ENCODE measurements at places on chromosomes 2 and 18.

DNA sequence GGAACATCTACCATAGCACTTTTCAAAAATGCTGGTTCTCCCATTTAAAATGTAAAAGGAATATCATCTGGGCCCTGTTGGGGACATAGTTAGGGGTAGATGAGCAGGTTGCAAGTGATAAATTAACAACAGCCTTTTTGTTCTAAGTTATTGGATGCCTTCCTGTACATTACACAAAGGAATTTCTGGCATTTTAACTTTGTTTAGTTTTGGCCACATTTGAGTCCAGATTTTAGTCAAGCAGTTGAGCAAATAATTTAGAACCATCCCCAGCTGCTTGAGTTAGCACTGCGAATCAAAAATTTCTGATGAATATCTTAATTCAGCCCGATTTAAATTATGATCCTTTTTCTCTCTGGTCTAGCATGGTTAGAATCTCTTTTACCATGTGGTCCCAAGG, 124.4 kb downstream of the TTC27 start:
- DNase-seq, result no peak

DNA sequence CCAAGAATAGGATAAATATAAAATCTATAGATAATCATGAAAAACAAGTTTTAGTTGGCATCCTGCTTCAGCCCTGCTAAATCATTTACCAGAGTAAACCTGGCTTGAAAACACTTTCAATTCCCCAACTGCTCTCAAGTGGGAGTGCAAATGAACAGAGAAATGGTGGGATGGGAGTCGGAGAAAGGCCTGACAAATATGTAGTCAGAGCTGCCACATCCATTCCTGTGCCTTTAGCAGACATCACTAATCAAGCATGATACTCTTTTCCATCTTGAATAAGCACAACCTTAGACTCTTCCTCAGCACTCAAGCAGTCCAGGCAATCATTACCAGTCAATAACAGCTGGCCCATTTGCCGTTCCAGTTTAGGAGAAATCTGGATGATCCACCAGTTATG, 101.3 kb downstream of the ANKRD44 start:
- DNase-seq, result no peak

DNA sequence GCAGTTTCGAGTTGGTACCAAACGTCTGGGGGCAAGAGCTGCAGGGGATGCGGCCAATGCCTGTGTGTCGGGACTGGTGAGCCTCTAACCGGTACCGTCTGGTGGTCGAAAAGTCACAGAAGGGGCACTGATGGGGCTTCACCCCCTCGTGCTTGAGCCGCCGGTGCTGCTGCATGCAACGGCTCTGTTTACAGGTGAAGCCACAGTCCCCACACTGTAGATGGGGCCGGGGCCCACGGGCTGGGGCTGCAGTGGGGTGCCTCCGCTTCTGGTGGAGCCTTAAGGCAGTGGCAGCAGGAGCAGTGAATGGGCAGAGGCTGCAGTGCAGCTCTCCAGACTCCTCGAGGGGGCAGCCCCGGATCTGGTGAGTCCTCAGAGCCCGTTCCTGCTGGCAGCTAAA, 16.6 kb downstream of the ZNF142 start:
- no peak for DNase-seq

DNA sequence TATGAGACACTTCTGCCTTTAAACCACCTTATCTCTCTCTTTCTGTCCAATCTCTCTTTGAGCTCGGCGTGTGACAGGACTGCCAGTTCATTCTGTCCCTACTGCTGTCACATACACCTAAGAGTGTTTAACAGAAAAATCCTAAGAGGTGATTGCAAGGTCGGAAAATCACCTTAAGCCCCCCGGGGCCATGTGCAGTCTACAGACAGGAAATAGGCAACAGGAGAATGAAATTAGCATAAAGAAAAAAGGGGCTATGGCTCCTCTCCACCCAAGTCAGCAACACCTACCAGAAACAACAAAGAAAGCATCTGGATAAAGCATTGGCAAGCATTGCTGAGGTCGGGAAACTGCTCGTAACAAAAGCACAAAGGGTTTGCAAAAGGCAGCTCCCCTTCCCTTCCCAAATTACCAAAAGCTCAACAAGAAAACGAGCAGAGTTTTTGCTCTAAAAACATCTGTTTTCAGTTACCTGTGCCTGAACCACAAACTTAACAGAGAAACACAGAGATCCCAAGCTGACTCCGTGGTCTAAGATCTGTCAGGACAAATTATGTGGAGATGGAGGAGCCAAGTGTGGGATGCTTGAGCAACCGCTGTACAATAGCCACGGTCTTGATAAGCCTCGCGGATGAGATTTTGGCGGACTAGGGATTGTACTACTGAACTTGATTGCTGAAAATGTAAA, 30.4 kb downstream of the ANKRD44 start:
- DNase-seq, result no peak

- DNase-seq, result no peak
These were observed 14.6 kb downstream of the TLK1 start for GRCh38 chr2:171146071-171146470.

DNA sequence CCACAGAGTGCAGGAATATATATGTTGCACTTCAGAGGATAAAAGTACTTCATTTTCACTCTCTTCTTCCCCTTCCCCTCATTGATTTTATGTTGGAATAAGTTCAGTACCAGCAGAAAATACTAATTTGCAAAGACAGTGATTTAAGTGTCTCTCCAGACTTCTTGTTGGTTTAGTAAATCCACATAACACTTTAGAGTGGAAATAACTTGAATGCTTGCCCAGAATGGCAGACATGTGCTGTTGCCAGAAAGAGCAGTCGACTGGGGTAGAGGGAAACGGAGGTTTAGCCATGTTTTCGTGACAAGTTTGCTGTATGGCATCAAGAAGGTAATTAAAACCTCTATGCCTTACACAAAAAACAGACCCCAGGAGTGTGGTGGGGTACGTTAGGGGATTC, 246.0 kb upstream of the CXCR4 start:
- no peak for DNase-seq

GRCh38 chr18:55251254-55251971, 292.2 kb upstream of the CCDC68 start:
- no peak for DNase-seq

DNA sequence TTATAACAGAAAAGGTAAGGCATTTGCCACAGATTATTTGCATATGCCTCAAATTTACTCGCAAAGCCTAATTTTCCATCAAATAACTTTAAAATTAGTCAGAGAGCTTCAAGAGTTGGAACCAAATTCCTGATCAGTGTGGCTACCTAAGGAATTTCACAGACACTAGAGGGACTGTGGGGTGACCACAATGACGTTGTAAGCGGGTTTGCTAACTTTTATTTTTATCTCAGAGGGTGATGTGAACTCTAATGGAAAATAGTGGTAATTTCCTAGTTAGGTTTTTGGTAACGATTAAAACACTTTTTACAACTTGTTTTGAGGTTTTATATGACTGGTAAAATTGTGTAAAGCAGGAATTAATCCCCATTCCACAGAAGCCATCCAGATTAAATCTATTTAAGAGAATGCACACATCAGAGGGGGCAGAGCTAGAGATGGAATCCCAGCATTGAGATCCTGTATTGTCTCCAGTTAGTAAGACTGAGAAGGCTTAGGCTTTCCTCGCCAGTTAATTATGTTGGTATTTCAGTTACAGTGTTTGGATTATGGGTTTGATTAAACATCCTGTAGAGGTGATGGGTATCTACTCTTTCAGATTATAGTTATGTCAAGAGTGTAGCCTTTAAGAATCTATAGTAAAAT, 129.0 kb downstream of the GPD2 start:
- no peak for DNase-seq

GRCh38 chr2:227455200-227455599, 16.8 kb upstream of the AGFG1 start:
- no peak for DNase-seq

DNA sequence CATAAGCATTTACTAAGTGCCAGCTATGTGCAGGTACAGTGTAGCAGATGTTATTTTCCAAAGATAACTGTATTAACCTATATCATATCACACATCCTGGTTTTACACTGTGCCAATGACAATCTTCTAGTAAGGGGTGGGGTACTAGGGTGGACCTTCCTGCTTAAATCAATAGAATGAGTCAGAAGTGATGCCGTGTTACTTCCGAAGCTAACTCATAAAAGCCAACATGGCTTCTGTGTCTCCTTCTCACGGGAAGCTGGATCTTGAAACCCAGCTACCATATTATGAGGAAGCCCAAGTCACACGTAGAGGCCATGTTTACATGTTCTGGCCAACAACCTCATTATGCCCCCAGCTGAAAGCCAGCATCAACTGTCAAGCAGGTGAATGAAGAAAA, 59.1 kb downstream of the MRPL33 start:
- DNase-seq, result no peak

- DNase-seq, result no peak
These were observed 898.9 kb downstream of the CPS1 start for GRCh38 chr2:211455216-211455841.

GRCh38 chr2:240746671-240747070, 55.0 kb downstream of the AQP12A start:
- no peak for DNase-seq

DNA sequence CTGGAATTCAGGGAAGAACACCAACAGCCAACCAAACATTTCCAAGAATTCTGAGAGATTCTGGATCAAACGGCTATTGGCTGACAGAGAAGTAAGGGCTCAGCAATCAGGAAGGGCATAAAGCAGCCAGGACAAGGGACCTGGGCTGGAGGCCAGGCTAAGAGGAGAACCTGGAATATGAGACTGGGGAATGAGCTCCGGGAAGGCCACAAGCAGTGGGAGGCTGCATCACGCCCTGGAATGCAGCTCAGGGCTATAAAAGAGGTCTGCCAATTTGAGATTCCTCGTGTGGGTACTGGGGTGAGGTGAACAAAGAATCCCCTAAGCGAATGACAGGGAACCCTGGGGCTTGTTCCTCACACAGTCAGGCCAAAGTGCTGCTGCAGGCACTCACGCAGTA, 60.4 kb downstream of the ANO7 start:
- DNase-seq, result no peak

GRCh38 chr18:46696268-46696667, 39.2 kb upstream of the LOXHD1 start:
- no peak for DNase-seq

DNA sequence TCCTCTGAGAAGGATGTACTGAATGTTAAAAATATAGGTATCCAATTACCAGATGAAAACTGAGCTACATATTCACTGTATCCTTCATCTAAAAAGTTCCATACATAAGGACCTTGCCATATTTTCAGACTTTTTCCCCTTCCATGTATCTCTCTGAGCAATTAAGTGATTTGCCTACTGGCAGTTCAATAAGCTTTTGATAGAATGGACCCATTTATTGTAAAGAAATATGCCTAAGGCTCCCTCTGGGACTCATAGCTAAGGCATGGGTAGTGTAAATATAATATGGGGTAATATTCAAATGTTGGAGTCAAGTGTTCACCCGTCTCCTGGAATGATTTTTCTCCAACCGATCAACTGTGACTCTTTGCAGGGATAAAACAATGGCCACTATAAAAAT, 135.4 kb upstream of the FSHR start:
- no peak for DNase-seq

- DNase-seq, result no peak
These were observed 160.4 kb downstream of the PTPRM start for GRCh38 chr18:7727361-7728076.

- DNase-seq, result no peak
These were observed 62.2 kb downstream of the ADNP2 start for GRCh38 chr18:80171054-80171872.

- DNase-seq, result peak; percentile 58
These were observed 85.3 kb downstream of the CDC42EP3 start for GRCh38 chr2:37585982-37586621.

DNA sequence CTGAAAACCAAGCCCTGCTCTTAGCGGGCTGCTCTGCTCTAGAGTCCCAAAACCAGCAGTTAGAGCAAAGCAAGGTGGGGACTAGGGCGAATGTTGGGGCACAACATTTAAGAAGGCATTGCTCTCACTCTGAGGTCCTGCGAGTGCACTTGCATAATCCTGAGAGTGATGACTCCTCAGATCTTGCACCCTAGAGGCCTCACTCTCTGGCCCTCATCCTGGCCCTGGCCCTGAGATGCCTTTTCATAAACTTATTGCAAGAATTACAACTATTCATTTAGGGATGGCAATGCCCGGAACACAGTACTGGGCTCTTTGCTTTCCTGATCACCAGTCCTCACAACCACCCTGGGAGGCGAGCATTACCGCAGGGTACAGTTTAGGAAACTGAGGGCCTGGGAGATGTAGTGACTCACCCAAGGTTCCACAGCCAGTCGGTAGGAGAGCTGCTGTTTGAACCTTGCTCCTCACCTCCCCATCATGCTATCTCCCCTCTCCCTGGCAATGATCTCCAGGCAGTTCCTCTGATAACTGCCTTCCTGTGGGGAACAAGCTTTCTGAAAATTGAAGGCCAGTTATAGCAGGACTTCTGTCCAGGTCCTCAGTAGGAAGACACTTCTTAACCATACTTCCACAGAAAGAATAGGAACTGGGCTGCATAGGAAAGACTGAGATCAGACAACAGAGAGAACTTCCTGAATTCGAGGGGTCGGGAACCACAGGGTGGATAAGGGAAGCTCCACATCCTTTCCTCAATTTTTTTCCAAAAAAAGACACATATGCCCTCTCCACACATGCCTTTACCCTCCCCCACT, 91.3 kb downstream of the TNS1 start:
- no peak for DNase-seq

GRCh38 chr2:45096996-45097395, 87.7 kb upstream of the SIX2 start:
- DNase-seq, result no peak

DNA sequence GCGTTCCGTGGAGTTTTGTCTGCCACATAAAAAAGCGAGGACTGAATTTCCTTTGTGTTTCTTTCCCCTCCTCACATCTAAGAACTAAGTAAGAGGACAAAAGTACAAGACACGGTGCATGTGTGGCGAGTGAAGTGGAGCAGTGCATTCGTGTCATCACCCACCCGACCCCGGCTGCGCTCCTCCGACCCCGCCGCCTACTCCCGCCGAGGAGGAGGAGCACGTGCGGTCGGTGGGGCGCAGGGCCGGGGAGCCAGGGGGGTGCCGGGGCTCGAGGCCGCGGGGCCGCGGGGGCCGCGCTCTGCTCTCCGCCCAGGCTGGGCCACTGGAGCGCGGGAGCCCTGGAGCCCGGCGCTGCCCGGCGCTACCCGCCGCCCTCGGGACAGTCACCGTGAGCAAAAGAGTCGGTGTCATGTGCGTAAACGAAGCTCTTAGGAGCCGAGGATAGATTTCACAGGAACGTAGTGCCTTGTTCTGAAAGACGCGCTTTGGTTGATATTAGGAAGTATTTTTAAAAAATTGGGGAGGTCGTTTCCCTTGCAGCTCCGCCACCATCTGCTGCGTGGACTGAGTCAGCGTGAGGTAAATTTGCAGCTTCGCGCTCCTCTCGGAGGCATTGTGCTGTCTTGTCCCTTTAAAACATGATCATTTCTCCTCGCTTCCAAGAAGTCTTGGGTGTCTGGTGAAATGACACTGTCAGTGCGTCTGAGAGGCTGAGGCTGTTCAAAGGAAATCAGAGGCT, 11.0 kb downstream of the TBR1 start:
- DNase-seq, result no peak

All from stimulated activated CD4-positive, alpha-beta T cell treated with anti-CD3 and anti-CD28 coated beads, TNF-alpha, amount 100 ng/mL, for 1 hour (primary cell).